ENCODE measurements at places on chromosomes 2 and 18.
A peak's percentile ranks its signal among the peaks of the same experiment; 100 is the strongest.

- no peak for DNase-seq
Measured at GRCh38 chr2:12504443-12504842, 212.3 kb upstream of the TRIB2 start.

GRCh38 chr2:236849940-236850339, 235.7 kb upstream of the COPS8 start:
- no peak for DNase-seq

GRCh38 chr2:204299766-204300165, 245.5 kb upstream of the PARD3B start:
- DNase-seq: no peak

DNA sequence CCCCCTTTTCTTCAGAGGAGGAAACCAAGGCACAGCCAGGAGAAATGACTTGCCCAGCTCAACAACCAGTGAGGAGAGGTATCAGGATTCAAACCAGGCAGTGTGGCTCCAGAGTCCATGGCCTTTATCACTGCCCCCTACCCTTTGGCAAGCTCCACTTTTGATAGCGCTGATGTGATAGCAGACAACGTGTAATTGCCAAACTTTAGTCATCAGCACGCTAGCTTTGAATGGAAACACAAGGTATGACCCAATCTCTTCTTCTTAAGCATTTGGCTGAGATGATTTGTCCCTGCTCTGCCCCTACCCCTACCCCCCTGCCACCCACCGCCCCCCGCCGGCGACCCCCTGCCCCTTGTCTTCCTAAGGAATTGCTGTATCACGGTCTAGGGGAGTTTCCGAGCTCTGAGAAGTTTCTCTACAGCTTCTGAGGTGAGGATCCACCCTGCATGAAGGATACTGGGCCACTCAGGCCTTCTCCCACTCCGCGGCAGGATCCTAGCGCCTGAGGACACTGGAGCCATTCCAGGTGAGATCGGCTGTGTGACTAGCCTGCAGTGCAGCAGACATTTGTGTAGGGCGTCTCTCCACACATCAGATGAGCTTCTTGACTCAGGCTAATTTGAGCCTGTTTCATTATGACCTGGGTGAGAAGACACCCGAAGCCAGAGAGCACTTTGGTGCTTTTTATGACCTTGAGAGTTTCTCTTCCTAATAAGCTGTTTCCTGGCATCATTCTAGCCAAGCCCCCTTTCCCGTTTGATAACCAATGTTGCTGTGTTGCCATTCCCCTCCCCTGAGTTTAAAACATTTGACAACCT, 75.1 kb upstream of the MAP4K4 start:
- no peak for DNase-seq

- no peak for DNase-seq
Measured at GRCh38 chr2:2919574-2920365, 457.8 kb downstream of the EIPR1 start.

DNA sequence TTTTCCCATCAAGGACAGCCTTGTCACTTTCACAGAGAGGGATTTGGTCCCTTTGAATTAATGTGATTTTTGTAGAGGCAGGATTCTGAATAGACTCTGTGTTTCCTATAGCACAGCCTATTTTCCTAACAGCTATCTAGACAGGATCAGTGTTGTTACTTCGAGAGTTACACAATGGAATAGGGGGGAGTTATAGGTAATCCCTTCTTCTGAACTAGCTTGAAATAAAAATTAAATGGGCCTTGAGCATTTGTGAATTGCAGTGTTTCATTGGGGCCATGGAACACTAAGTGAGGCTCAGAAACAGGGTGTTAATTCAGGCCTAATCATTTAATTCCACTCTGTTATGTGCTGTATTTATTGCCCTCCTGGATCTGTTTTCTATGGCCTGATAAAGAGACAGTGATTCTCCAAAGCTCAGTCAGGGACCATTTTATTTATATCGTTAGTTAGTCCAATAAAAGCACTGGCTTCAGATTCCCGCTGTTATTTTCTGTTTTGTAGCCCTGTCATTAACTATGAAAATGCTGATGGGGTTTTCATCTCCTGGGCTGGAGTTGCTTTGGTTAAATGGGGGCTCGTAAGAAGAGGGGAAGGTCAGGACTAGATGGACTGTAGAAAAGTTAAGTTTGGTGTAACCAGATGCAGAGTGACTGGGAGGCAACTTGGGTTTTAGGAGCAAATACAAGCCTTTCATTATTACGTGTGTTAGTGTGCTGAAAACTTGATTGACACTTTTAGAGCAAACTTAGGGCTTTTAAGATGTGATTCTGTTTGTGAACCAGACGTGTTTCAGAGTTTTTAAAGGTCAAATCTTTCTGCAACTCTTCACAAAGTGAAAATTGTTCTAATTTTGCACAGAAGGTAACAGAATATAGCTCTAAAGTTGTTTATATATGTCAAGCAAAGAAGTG, 461.0 kb upstream of the HNRNPA3 start:
- no peak for DNase-seq

GRCh38 chr2:219041252-219041651, at the start of gene CFAP65:
CFAP65 (minus strand) TSS chr2:219041516; CDS start chr2:219039048, 2,468 bp downstream.
- peak; percentile 37 for DNase-seq

- DNase-seq: no peak
Measured at GRCh38 chr2:65504814-65505697, 72.7 kb upstream of the SPRED2 start.

Data from caudate nucleus (tissue), 63 donors.